Daoy (cell line): ENCODE measurements at places on chromosomes 6 and 20. TPM values are rescaled to one million over a fixed set of nuclear protein-coding genes. Genes with fewer than 3 reads are reported as not detected.

The HLA-DQA2 gene
- not detected in 2 replicates for total RNA-seq

The CRYBG1 gene
- 14.1 and 15.6 TPM in 2 replicates for total RNA-seq

The GNMT gene
- total RNA-seq, result 1.5 TPM in 1 of 2 replicates, not detected in the other

GRCh38 chr20:5807431-5807830, 57.2 kb downstream of the SHLD1 start:
- DNase-seq, result no peak

DNA sequence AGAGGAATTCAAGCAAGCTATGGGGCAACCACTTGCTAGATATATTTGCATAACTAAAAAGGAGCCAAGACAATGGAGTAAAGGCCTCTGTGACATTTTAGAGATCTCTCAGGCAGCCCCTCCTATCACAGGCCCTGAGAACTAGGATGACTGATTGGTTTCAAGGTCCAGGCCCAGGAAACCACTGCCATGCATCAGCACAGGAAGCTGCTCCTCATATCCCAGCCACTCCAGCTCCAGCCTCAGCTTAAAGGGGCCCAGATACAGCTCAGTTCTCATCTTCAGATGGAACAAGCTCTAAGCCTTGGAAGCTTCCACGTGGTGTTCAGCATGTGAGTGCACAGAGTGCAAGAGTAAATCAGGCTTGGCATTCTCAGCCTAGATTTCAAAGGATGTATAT, 21.1 kb upstream of the THBS2 start:
- DNase-seq, result no peak

The PRSS35 gene
- not detected in 2 replicates for total RNA-seq

GRCh38 chr20:57198132-57199072, 68.0 kb downstream of the BMP7 start:
- peak; percentile 67 for DNase-seq

DNA sequence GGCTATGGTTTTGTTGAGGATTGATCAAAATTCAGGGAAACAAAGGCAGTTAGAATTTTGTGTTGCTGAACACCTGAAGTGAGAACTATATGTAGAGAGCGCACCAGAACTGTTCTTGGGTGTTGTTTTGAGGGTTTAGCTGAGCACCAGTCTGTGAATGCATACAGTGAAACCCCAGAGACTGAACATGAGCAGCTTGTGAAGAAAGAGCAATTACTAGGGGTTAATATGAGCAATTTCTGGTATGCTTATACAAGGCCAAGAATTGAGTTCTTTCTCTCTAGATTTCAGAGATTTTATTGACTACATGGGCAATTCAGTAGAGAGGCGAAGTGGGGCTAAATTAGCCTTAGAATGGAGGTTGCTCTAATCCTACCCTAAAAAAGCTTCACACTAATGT, 93.9 kb downstream of the CD2AP start:
- no peak for DNase-seq

The LY6G6C gene
- not detected in 2 replicates for total RNA-seq

DNA sequence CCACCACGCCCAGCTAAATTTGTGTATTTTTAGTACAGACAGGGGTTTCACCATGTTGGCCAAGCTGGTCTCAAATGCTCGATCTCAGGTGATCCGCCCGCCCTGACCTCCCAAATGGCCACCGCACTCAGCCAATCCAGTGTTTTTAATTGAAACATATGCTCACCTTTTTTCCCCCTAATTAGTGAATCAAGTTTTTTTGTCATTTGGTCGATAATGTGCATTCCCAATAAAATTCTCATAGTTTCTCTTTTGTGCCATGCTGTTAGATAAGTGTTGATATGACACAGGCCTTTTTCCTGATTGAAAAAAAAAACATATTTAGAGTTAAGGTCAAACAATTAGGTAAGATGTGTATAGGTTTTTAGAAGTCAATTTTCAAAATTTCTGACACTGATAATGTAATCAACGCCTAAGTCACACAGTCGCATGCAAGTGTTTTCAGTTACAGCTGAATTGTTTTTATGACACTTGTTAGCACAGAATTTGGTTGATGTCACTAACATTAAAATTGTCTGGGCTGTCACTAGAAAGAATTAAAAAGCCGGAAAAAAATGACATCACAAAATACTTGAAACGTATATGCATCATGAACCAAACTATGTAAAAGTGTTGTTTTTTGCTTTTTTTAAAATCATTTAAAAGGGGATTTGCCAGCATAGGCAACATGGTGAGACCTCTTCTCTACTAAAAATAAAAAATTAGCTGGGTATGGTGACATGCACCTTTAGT, 21.9 kb downstream of the ZNF217 start:
- no peak for DNase-seq

The C20orf202 gene
- not detected in 2 replicates for total RNA-seq

DNA sequence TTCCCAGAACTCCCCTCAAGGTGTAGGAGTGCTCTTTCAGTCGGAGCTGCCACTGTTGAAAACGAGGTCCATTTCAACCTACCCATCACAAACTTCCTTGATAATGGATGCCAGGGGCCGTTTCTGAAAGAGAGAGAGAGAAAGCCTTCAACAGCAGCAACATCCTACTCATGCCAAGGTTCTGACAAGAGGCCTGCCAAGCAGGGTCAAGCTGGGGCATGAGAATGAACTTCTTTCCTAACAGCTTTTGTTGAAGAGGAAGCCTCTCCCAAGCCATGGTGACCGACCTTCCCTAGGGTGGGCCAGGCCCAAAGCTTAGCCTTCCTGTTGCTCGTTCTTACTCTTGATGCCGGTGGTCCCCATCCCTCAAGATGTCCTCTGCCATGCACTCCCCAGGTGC, 12.4 kb downstream of the ELMO2 start:
- no peak for DNase-seq

The ARHGAP40 gene
- total RNA-seq, result not detected in 2 replicates

DNA sequence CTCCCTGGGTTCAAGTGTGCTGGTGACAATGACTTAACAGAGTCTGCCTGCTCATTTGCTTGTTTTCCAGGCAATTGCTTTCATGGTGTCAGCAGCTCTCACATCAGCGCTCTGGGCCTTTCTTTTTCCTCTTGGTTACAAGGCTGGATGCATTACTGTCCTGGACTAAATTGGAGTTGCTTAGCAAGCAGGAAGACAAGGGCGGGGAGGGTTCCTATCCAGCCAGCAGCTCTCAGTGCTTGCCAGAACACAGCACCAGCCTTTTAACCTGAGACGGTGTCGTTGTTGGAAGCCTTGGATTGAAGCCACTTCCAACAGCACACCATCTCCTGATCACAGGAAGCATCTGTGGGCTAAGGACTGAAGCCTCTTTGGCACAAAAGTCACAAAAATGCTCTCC, 606.9 kb downstream of the CDH26 start:
- DNase-seq, result no peak

DNA sequence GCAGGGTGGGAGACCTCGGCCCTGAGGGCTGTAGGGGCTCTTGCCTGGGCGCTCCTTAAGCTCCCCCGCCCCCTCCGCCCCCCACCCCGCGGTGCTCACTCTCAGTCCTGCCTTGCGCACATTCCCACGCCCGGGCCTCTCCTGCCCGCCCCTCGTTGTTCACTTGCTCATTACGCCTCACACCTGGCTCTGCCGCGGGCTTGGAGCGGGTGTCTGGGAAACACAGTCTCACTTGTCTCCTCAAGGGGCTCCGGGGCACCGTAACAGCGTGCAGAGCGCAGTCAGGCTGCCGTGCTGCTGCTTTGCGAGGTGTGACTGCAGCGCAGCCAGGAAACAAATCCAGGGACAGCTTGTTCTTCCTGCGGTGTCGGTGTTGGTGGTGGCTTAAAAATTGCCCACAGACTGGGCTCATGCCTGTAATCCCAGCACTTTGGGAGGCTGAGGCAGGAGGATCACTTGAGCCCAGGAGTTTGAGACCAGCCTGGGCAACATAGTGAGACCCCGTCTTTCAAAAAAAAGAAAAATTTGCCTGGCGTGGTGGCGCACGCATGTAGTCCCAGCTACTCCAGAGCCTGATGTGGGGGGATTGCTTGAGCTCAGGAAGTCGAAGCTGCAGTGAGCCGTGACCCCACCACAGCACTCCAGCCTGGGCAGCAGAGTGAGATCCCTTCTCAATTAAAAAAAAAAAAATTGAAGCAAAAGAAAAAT, 4.6 kb downstream of the NPBWR2 start:
- DNase-seq, result no peak

DNA sequence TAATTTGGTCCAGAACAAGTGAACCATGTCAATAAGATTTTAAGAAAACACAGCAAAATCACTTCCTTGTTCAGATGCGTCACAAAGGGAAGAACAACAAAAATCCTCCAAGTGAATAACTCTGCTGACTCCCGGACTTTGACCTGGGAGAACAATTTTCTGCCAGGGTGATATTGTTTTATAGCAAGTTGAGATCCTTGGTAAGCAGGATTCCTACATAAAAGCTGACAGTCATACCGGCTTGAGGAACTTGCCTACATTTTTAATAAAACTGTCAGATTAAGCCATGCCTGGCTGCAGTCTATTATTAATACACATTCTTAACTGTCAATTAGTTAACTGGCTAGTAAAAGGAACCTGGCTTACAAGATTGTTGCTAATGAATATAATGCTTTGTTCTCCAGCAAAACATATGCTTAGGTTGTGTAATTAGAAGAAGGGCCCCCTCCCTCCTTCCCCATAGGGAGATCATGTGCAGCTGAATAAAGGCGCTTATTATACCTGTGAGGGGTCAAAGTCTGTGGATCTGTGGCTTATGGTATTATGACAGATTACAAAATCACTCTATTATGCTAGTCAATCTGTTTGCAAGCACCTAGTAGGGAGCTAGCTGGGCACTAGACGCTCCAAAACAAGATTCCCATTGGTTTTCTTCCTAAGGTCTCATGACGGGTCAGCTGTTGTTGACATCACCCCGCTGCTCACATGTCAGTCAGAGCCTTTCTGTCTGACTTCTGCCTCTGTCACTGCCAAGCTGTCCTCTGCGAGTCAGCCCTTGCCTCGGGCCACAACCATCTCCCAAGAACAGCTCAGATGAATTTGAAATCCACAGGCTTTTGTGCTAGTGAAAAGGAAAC, 44.6 kb upstream of the SEC63 start:
- DNase-seq, result peak; percentile 4

DNA sequence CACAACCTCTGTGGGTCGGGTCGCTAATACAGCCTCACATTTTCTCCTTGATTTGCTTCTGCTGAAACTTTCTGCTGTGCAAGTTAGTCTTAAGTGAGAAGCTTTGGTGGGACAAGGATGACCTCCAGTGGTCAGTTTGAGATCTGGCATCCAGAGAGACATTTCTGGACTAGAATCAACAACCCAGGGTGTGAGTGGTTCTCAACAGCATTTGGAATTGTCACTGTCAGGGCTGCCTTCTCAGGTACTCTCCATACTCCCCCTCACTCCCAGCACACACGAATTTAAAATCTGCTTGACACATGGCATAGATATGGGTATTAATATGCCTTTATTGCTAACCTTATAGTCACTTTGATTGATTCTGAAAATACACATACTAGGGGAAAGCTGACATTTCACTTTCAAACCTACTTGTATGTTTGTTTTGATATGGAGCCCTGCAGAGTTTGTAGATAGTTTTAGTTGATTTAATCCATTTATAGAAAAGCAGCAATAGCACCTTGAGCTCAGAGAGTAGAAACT, 13.2 kb downstream of the OTOR start:
- DNase-seq, result peak; percentile 30

- peak; percentile 23 for DNase-seq
Observed at GRCh38 chr6:75563032-75563431, 38.6 kb upstream of the SENP6 start.

DNA sequence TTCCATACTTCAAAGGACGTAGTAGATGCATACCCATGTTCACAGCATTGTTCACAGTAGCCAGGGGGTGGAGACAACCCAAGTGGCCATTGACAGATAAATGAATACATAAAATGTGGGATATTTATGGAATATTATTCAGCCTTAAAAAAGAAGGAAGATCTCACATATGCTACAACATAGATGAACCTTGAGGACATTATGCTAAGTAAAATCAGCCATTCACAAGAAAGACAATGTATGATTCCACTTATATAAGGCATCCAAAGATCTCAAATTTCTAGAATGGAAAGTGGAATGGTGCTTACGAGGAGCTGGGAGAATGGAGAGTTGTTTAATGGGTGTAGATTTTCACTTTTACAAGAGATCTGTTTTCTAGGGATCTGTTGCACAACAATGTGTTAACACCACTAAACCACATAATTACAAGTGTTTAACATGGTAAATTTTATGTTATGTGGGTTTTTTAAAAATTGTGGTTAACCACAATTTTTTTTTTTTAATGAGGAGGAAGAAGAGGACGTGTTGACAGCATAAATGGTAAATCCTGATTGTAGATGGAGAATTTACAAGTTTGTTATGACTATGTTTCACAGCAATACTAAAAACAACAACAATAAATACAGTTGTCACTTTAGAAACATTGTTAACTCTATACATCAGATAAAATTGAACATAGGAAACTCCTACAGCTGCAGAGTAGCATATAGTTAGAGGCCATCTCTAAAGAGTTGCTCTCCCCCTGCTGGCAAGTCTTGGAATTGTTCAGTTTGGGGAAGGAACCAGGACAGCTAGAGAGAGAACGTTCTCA, 41.6 kb downstream of the CCN2 start:
- DNase-seq, result peak; percentile 65

The CYP39A1 gene
- total RNA-seq, result 2.9 and 5.1 TPM in 2 replicates

GRCh38 chr6:42848700-42849099, 30.7 kb upstream of the RPL7L1 start:
- DNase-seq, result no peak

DNA sequence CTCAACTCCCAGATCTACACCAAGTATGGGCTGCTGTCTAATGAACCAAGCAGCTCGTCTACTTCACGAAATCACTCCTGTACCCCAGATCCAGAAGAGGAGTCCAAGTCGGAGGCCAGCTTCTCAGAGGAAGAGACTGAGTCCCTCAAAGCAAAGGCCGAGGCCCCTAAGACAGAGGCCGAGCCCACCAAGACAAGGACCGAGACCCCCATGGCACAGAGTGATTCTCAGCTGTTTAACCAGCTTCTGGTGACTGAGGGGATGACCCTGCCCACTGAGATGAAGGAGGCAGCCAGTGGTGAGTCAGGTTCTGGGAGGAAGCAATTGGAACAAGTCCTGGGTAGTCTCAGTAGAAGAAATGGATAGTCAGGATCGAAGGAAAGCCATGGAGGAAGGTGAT, 5.8 kb downstream of the CUL9 start:
- no peak for DNase-seq

The CEP43 gene
- 38.9 and 40.9 TPM in 2 replicates for total RNA-seq

The HTR1B gene
- total RNA-seq, result not detected in 2 replicates

The DEFB132 gene
- not detected in 2 replicates for total RNA-seq

The MEI4 gene
- 0.11 and 0.45 TPM in 2 replicates for total RNA-seq

- DNase-seq, result no peak
Observed at GRCh38 chr6:159892053-159892452, 1.3 kb downstream of the MAS1 start.

GRCh38 chr6:149806127-149806526, 56.6 kb downstream of the PCMT1 start:
- DNase-seq, result no peak

- no peak for DNase-seq
Observed at GRCh38 chr6:150601439-150601838, 1.8 kb downstream of the PLEKHG1 start.

The CST2 gene
- total RNA-seq, result not detected in 2 replicates
